Stimulated activated CD8-positive, alpha-beta memory T cell treated with anti-CD3 and anti-CD28 coated beads, Interleukin-7, amount 100 ng/mL, for 1 hour (primary cell): ENCODE measurements at places on chromosomes 2 and 18.
A peak's percentile ranks its signal among the peaks of the same experiment; 100 is the strongest.

DNA sequence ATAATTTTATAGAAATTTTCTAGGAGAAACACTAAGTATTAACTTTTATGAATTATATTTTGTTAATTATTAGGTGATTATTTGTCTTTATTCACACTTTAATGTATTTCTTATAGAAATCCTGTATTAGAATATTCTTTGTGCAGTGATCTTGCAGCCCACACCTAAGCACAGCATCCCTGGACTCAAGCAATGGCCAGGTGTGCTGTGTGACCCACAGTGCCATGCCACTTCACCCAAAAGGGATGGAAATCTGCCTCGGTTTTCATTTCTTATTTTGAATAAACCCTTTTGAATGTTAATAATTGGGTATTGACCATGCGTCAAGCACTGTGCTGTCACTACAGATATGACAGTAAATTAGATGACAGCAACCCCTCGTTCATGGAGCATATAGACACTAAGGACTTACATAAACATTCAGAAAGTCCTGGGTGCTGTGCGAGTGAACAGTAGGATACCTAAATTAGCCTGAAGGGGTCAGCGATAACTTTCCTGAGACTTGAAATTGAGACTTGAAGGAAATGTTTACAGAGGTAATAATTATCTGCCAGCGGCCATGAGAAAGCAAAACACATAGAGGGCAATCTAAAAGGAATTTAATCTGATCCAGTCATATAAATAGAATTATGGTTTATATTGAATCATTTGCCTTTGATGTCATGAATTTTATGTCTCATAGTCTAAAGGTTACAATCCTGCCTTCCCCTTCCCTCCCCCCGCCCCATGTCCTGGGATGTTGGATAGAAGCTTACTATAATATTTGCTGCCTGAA lies 52.7 kb upstream of the CALCRL start:
- DNase-seq: no peak

GRCh38 chr2:72204156-72204785 lies 56.6 kb upstream of the CYP26B1 start:
- no peak for DNase-seq

DNA sequence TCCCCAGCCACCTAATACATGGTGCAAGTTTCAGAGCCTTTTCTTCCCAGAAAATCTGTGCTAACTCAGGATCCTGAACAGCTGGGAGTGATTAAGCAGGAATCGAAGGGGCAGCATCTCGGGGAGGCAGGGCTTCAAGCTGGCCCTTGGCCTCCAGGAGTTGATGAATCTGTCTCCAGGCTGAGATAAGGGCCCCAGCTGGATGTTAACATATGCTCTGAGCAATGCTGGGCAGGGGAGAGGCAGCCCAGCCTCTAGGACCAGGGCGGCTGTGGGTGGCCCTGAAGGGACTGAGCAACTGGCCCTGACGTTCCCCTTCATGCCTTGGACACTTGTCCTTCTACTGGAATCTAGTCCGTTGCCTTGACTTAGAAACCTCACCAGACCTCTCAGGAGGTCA lies 84.1 kb upstream of the EPC2 start:
- no peak for DNase-seq

GRCh38 chr18:75307530-75307929 lies 96.9 kb downstream of the TSHZ1 start:
- no peak for DNase-seq

DNA sequence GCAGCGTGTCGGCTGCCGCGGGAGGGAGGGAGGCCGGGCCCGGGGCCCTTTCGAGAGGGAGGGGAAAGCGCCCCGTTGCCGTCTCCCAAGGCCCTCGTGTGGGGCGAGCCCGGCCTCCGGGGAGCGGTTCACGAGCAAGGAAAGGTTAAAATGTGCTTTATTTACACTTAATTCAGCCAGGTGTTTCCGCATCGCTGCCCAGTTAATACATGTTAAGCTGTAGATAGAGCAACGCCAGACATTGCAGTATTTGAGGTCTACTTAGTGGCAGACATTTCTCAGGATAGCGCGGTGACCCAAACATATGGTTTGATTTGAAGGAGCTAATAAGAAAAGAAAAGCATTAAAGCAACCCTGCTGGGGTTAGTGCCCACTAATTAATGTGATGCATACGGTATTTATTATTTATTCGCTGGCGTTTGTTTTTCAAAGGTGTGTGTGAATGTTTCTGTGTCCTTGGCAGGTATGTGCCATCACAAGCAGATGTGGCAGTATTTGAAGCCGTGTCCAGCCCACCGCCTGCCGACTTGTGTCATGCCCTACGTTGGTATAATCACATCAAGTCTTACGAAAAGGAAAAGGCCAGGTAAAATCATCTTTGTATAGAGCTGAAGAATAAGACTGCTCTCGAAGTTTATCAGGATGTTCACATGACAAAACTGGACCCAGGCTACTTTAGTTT lies 571 bp downstream of the EEF1B2 start:
- no peak for DNase-seq

- no peak for DNase-seq
These were observed 1894.4 kb upstream of the LRRTM1 start for GRCh38 chr2:82198809-82199492.

DNA sequence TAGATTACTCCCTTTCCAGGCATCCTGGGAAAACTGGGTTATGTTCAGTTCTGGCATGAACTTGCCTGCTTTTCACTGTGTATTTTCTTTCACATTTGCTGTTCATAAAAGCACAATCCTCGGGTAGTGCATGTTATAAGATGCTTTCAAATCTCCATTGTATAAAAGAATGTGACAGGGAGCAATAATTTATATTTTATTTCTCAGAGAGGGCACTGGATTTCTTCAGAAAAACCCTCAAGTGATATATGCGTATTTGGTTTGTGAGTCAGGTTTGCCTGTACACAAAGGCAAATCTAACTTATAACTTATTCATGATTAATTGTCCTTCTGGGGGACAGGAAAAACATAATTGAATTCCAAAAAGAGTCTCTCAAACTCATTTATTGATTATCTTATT lies 440.7 kb upstream of the MMADHC start:
- no peak for DNase-seq

DNA sequence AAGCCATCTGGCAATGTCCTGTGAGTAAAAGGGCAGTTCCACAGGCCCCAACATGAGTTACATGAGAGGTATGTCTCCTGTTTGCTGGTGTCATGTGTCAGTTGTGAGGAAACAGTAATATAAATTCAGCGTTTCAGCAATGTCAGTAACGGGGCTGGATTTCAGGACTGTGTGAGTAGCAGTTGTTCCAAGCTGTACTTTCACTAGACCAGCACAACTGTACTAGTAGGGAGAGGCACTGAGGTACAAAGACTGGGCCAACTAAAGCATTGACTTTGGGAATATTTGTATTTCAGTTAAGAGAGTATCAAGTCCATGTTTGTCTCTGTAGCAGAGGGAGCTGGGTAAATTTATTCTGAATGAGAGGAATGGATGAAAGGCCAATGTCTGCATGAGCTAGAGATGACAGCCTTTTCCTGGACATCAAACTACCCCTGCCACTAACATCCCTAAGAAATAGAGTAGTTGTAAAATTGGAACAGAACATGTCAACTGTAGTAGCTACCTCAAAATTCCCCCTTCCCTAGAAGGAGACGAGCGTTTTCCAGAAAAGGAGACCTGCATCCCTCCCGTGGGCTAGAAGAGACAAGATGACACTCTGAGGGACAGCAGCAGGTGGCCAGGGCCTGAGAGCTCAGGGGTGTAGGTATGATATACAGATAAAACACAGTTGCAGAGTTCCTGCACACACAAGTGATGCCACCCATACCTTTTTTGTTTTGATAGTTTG lies 24.4 kb downstream of the EIF4E2 start:
- DNase-seq: no peak

DNA sequence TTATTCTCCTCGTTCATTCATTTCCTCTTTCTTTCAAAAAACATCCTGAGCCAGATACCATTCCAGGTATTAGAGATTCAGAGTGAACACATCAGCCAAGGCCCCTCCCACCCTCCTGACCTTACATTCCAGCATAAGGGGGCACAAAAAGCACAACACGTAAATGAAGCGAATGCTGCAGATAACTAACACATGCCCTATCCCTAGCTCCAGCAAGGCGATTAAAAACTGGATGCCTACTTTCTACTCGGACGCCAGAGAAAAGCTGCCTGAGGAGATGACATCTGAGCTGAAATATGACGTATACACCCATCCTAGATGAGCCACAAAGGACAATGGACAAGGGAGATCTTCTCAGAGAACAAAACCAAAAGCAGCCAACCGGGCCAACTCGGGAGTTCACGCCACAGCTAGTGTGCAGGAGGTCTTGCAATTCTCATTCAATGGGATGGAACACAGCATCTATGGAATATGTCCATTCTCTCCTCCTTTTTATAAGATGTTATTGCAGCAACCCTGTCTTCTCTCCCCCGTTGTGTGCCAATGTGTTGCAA lies 33.5 kb downstream of the FEZ2 start:
- no peak for DNase-seq

- DNase-seq: no peak
These were observed 65.9 kb downstream of the BCL2 start for GRCh38 chr18:63253428-63254372.

DNA sequence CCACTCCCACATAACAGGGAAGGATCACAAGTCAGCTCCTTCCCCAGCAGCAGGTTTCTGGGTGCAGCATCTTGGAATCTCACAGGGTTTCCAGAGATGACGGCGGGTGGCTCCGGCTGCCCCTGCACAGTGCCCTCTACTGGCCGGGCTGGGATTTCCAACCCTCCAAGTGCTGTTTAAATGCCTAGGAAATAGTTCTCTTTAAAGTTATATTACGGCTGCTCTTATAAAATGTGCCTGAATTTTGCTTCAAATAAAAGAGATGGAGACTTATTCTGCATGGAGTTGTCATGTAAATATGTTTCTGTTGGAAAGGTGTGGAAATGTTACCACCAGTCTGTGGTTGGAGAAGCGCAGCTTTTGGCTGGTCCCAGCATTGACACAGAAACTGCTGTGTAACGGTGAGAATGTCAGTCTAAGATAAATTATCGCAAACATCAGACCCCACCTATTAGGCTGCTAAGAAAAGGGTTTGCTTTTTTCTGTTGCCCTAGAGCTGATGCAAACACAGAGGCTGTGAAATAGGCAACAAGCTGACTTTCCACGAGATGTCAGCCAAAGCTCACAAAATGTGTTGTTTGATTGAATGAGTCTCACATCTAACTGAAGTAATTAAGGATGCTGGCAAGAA lies 3.3 kb upstream of the HJURP start:
- peak; percentile 24 for DNase-seq

DNA sequence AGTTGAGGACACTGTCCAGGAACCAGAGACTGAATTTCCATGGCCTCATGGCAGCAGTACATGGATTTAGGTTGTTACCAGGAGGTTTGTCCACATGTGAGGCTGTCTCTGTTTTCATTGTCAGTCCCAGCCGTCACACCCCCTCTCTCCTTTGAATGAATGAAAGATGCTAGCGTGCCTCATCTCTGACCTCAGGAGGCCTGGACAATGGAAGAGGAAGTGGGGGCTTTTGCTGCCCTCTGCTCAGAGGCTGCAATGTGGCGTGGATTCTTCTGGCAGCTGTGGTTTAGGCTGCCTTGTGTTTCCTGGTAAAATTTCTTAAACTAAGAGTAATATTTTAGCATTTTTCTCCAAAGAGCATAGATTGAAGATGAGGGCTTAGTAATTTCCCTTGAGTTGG lies 47.5 kb downstream of the RAB31 start:
- DNase-seq: no peak

DNA sequence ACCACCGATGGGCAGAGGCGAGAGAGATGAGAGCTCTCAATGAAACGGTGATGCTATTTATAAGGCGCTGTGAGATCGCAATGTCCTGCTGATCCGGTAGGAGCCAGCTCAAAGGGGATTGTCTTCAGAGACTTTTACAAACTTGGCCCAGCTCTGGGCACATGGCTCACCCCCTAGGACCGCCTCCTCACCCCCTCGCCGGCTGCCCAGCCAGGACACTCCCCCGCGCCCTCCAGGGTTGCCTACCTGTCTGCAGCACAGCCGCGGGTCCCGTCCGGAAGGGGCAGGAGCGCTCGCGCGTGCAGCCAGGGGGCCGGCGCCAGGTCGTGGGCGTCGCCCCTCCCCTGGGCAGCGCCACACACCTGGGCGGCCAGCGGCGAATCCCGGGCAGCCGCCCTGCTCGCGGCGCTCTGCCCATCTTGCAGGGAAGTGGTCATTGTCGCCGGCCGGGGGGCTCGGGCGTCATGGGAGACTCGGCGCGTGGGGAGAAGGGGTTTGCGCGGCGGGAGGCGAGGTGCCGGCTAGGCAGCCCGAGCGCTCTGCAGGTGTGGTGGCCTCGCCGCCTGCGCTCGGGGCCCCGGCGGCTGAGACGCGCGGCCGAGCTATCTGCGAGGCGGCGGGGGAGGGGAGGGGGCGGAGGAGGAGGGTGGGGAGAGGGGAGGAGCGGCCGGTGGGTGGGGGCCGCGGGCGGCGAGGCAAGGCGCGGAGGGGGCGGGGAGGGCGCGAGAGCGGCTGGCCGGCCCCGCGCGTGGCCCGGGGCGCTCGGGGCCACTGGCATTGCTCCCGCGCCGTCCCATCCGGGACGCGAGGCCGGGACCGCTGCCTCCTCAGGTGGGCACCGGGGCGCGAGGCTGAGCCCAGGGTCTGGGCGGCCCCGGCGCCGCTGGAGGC lies at the start of gene GRB14:
Gene GRB14, minus strand, starts transcription at position 610 of the 891 bp plus-strand sequence. Its CDS starts 173 bp downstream, at position 437.
- no peak for DNase-seq

- DNase-seq: no peak
These were observed 131.8 kb downstream of the TWIST2 start for GRCh38 chr2:238979636-238980035.

GRCh38 chr2:34199971-34200370 lies 600.9 kb upstream of the FAM98A start:
- DNase-seq: no peak

DNA sequence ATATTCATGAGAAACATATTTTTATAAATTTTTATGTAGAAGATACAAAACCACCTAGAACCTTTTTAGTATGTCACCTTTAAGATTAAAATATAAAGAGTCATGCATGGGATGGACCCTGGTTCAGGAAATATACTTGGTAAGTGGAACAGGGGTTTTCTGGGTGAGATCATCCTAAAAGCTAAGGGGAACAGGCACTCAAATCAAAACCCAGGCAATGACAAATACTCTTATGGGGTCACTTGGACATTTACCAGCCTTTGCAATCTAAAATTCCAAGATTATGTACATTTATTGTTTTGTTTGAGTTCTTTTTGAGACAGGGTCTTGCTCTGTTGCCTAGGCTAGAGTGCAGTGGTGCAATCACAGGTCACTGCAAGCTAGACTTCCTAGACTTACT lies 65.8 kb downstream of the SGPP2 start:
- DNase-seq: no peak

GRCh38 chr18:25495606-25496005 lies 143.6 kb upstream of the ZNF521 start:
- DNase-seq: no peak

- no peak for DNase-seq
These were observed 120.6 kb upstream of the SMAD7 start for GRCh38 chr18:49071317-49071716.

DNA sequence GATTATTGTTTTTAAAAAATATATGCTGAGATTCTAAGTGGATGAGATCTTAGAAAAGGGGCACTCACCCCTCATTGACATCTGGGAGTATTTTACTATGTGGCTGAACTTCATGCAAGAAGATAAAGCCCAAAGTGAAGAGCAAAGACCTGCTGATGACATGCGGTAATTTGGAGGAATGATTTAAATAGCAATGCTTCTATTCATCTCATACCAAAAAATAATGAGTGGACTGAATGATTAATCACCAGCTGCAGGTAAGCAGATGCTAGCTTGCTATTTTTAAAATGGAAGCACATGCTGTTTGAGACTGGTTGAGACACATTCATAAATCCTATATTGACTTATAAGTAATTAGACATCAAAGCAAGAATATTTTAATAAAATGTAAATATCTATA lies 12.7 kb upstream of the CDK15 start:
- no peak for DNase-seq

- no peak for DNase-seq
These were observed 44.8 kb downstream of the RRM2 start for GRCh38 chr2:10167316-10167715.
